NCI-H1694 treated with DMSO at 0.1 percent for 48 hours (cell line): ENCODE measurements at places on chromosomes 3 and 15.

- no peak for DNase-seq
Observed at GRCh38 chr3:46934498-46935167, 41.9 kb downstream of the CCDC12 start.

- DNase-seq, result no peak
Observed at GRCh38 chr15:74807282-74807681, 5.4 kb upstream of the LMAN1L start.

- DNase-seq, result no peak
Observed at GRCh38 chr3:9627901-9628633, 21.2 kb upstream of the MTMR14 start.

GRCh38 chr3:30324587-30324986 is 281.8 kb upstream of the TGFBR2 start:
- no peak for DNase-seq

DNA sequence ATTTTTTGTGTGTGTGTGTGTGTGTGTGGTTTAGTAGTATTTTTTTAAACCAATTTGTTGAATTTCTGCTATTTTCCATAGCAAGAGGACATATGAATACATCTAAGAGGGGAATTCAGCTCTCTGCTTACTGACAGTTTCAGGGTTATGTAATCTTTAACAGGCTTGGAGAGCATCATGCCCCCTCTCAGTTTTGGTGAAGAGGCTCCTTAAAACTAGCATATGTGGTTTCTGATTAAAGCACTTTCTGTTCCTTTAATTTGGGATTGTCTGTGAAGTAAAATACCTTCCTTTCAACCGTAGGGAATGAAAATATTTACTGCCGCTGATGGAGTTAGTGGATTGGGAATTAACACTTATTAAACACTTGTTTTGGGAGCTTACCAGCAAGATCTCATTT is 19.4 kb upstream of the NFKBIZ start:
- no peak for DNase-seq

GRCh38 chr15:63382966-63383710 is 1.5 kb upstream of the CA12 start:
- DNase-seq, result no peak

- DNase-seq, result no peak
Observed at GRCh38 chr3:45113625-45114050, 32.5 kb downstream of the CDCP1 start.

DNA sequence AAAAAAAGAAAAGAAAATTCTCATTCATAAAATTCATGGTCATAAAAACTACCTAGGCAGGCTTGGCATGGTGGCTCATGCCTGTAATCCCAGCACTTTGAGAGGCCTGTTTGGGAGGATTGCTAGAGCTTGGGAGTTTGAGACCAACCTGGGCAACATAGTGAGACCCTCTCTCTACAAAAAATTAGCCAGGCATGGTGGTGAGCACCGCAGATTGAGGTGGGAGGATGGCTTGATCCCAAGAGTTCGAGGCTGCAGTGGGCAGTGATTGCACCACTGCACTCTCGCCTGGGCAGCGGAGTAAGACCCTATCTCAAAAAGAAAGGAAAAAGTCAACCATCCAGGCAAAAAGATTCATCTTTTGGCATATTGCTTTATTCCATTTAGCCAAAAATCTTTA is 58.5 kb downstream of the MEIS2 start:
- no peak for DNase-seq

GRCh38 chr3:123791417-123791816 is 92.7 kb downstream of the MYLK start:
- DNase-seq, result no peak

GRCh38 chr3:20376665-20377217 is 190.7 kb upstream of the SGO1 start:
- no peak for DNase-seq

DNA sequence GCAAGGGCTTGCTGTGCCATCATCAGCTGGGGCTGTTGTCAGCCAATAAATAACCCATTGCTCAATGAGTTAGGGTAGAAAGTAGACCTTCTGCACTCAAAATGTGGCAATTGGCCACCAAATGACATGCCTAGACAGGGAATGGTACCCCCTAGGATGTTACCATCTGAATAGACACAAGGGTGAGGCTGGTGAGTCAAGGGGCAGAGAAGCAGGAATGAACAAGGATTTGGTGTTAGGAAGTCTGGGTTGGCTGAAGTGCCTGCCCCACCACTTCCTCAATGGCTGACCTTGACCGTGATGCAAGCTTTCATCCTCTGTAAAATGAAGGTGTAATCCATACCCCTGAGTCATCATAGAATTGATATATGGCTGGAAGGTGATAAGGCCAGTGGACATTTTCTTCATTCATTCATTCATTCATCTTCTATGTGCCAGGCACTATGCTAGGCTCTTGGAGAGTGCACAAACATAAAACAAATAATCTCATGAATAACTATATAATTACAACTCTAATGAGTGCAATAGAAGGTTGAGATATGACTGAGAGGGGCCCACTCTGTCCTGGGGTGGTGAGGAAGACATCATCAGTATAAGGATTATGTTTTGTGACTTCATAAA is 4.4 kb upstream of the CA12 start:
- DNase-seq, result no peak

GRCh38 chr3:189567322-189567721 is 63.9 kb upstream of the TP63 start:
- no peak for DNase-seq

DNA sequence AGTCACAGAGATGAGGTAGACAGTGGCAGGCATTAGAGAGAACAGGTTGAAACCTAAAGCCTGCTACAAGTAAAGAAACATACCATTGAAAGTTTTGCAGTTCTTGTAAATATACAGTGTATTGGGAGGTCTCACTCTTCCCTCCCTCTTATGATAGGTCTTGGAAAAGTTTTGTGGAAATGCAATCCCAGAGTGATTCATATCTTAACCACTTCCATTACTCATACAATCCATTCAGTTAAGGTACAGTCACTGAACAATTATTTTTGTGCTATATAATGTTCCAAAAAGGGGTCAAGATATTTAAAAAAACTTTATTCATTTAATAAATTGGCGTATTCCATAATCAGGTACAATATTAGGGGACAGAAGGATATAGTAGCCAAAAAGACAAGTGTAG is 737.7 kb upstream of the ALCAM start:
- no peak for DNase-seq

DNA sequence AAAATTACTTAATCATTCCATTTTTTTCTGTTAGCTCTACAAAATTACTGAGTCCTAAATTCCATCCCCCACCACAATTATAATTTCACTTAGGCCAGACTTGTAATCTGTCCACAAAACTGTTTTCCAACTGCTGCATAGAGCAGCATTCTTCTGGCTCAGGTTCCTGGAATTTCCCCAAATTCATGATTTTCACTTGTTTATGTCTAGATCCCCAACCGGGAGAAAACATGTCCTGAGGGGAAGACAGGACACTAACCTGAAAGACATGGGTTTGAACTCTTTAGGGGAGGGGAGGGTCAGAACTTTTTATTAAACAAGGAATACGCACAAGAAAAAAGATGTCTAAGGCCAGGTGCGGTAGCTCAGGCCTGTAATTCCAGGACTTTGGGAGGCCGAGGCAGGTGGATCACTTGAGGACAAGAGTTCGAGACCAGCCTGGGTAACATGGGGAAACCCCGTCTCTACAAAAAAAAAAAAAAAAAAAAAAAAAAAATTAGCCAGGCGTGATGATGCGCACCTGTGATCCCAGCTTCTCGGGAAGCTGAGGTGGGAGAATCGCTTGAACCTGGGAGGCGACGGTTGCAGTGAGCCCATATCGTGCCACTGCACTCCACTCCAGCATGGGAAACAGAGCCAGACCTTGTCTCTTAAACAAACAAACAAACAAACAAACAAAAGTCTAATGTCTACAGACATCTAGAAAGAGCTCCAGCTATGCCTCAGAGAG is 1.5 kb downstream of the ETFA start:
- no peak for DNase-seq

- DNase-seq, result no peak
Observed at GRCh38 chr15:54101664-54102270, 123.5 kb downstream of the UNC13C start.

GRCh38 chr15:61575597-61575996 is 346.5 kb upstream of the RORA start:
- no peak for DNase-seq

DNA sequence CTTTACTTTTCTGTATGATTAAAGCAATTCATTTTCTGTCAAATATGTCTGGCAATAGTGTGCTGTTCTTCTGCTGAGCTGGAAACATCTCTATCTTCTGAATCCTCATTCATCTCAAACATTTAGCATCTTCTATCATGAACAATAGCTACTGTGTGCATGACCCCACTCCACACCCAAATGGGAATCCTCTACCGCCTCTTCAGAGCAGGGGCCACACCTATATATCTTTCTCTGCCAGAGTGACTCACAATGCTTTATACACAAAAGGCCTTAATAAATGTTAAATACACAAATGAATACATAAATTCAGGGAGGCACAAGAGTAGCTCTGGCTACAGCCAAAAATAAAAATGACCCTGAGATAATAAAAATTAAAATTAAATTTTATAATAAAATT is 8.0 kb downstream of the ALDH1A2 start:
- DNase-seq, result no peak

- DNase-seq, result no peak
Observed at GRCh38 chr15:78182821-78183220, 33.7 kb downstream of the IDH3A start.

DNA sequence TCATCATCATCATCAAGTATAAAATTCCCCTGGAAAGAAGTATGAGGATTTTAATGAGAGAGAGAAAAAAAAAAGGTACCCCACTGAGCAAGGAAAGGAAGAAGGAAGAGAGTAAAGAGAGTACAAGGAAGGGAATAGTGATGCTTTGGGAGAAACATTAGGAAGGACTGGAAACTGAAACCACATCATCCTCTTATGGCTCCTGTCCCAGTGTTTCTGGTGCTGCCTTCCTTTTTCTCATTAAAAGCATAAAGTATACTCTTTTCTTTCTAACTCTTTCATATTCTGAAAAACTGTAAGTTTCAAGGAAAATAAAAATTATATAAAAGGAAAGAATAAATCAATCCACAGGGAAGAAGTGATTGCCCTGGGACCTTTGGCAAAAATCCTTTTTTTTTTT is 616.4 kb upstream of the CBLB start:
- DNase-seq, result no peak

GRCh38 chr15:60184579-60184978 is 180.5 kb downstream of the FOXB1 start:
- DNase-seq, result no peak

GRCh38 chr3:171752329-171752728 is 58.0 kb downstream of the PLD1 start:
- DNase-seq, result no peak

DNA sequence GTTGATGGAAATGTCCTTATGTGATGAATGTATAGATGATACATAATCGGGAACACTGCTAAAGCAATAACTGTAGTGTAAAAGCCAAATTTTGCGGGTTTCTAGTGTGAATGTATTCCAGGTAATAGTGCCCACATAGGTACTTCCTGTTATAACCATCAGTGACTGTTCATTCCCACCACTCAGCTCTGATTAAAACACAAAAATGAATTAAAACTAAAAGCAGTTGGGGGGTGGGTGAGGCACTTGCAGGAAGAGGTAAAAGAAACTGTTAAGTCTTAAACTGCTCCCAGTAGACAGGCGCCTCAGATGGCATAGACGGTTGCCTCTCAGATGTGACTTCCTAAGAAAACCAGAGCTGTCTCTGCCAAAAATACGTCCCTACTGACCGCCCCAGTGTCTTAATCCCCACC is 893 bp upstream of the MTHFS start:
- DNase-seq, result no peak

GRCh38 chr15:62573876-62574275 is 408.8 kb upstream of the C2CD4B start:
- DNase-seq, result no peak

GRCh38 chr3:22920006-22920405 is 283.1 kb upstream of the UBE2E2 start:
- no peak for DNase-seq

DNA sequence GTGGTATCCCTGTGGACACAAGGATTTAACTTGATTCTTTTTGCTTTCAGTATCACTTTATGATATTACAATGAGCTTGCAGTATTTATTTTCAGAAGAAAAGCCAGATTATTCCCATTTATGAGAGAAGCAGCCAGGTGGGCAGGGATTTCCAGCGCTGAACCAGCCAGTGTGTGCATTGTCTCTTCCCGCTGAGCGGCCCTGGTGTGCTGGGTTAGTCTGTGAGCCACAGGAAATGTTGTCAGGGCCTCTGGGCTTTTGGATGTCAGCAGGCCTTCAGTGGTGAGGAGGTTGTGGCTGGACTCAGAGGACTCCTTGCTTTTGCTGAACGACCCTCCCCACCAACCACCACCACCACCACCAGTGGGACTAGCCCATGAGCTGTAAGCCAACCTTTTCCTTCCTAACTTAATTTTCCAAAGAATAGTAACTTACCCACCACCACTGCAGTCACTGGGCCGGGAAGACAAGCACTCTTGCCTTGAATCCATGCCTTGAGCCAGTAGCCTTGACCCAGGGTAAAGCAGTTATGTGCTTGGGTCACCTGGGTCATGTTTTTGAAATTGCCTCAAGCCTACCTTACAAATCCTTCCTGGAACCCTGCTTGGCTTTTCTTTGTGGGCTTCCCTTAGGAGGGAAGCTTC is 33.1 kb downstream of the FLNB start:
- DNase-seq, result no peak

DNA sequence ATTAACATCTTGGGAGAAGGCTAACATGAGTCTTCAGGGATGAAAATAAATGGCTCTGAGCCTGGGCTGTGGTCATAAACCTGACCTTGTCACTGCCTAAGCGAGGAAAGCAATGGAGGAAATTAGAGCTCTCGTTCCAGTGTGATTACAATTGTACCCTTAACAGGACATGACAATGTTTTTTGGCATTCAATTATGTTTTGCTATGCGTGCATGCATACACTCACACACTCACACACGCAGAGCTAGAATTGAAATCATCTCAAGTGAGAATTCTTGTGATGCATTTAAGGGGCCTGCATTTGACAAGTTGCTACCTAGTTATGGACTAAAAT is 24.1 kb downstream of the ZNF80 start:
- DNase-seq, result no peak

DNA sequence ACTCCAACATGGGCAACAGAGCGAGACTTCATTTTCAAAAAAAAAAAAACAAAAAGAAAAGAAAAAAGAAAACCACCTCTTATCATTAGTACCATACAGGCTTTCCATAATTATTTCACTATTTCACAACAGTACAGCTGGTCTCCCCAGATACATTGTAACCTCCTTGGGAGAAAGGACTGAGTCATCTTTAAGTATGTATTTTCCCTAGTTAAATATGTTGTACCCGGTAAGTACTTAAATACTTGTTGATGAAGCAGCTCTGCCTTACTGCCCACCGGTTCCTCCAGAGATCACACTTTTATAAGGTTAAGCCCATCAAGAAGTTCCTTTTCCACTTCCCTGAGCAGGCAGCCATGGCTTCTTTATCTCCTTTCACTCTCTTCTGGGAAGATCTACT is 789.5 kb upstream of the CFAP20DC start:
- DNase-seq, result no peak

- DNase-seq, result no peak
Observed at GRCh38 chr15:38560456-38560926, 4.1 kb downstream of the RASGRP1 start.

- DNase-seq, result no peak
Observed at GRCh38 chr3:104032283-104032682, 1334.4 kb upstream of the ALCAM start.
